Skeletal muscle tissue (tissue), 5 donors: ENCODE measurements at places on chromosomes 4 and X. TPM values are rescaled to one million over a fixed set of nuclear protein-coding genes. Genes with fewer than 3 reads are reported as not detected.

ARHGEF6 gene
- total RNA-seq = 25.6 TPM

GPR119 gene
- total RNA-seq = not detected

DMRTC1 gene
- not detected for total RNA-seq

SULT1B1 gene
- total RNA-seq = 0.52 TPM

CXCL11 gene
- total RNA-seq = 0.52 TPM

FGF5 gene
- total RNA-seq = 0.52 TPM
